T-helper 2 cell (primary cell): ENCODE measurements at places on chromosomes 2 and 18.
A peak's percentile ranks its signal among the peaks of the same experiment; 100 is the strongest.

DNA sequence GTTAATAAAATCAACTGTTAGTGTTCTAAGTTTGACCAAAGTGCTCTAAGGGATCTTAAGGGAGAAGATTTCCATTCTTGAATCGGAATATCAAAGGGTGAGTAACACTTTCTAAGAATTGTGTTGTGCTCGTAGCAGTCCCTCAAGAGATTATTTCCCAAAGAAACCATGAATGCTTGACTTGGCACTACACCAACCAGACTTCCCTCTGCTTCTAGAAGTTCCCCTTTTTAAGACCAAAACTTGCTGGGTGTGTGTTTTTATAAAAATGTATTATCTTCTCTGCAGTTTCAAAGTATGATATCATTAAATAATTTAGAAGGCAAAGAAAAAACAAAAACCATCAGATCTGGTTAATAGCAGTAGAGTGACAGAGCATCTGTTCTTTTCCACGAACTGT is 522.0 kb upstream of the FAM98A start:
- no peak for DNase-seq

- DNase-seq = no peak
Observed at GRCh38 chr2:141323571-141323970, 807.2 kb downstream of the LRP1B start.

DNA sequence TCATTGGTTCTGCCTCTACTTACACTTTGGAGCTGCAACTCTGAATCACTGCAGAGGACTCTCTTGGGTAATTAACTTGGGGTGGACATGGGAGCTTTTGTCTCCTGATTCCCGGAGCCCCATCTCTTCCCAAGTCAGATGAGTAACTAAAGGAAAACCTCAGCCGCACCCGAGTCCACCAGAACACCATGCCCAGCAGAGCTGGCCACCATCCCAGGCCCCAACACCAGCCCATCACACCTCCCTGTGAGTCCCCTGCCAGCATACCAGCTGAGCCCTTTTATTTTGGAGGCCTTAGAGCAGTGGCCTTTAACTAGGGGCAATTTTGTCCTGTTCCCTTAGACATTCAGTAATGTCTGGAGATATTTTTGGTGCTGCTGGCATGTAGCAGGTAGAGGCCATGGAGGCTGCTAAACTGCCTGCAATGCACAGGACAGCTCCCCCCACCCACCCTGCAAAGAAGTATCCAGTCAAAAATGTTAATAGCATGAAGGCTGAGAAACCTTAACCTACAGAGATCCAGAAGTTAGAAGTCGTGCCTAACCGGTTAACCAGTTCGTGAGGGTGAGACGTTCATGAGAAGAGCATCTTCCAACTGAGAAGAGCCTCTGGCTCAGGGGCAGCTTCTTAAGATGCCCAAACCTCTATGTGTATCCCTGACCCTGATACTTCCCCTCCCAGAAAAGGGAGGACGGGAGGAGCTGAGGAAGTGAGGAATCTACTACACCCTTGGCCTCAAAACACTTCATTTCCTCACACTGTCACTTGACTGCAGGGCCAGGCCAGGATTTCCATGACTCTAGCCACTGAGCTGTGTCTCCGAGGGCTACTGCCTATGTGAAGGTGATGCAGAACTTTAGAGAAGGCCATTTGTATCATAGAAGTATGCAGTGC is 139.9 kb upstream of the EPAS1 start:
- DNase-seq = no peak

DNA sequence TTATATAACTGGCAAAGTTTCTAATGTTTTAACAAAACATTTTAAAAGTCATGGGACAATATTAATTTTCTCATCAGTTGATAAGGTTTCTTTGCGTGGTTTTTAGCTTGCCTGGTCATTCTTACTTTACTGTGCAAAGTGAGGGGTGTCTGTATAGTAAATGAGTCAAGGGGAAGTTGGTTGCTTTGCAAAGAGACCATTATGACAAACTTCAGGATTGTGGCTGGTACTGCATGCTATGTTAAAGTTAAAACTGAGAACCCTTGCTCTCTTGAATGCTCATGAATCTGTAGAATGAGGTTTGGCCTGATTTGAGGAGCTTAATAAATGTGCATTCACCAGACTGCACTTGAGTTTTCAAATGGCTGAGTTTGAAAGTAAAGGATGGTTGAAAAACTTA is 47.0 kb downstream of the COL4A4 start:
- DNase-seq = peak; percentile 13

DNA sequence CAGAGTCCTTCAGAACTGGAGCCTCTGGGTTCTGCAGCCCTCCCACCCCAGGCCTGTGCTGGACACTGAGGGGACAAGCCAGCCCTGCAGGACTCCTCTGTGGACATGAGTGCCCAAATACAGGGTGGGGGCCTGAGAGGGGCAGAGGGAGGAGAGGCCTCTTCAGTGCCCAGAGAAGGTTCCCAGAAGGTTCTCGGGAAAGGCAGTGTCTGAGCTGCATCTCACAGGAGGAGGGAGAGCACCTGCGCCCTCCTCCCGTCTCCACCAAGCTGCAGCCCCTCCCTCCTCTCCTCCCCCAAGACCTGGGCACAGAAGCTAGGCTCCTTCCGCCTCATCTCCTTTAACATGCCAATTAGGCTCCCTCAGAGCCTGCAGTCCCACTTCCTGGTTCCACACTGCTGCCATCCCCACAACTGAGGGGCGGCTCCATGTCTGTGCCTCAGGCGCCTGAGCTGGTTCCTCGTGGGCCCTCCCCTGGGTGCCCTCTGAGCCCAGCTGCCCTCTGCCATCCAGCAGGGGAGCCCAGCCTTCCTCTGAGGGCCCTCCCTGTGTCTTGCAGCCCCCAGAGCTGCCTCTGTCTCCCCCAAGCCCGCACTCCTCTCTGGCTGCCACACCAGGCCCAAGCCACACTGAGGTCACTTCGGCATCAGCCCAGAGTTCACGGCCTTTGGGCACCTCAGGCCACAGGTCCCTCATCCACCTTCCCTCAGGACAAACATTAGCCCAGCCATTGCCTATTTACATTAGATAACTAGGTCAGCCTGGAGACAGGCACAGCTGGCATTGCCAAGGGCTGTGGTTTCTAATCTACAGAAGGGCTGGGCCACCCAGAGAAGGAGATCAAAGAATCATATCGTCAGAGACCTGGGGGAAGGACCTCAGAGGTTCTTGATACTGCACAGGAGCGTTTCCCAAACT is 28.9 kb downstream of the KCNK3 start:
- no peak for DNase-seq

DNA sequence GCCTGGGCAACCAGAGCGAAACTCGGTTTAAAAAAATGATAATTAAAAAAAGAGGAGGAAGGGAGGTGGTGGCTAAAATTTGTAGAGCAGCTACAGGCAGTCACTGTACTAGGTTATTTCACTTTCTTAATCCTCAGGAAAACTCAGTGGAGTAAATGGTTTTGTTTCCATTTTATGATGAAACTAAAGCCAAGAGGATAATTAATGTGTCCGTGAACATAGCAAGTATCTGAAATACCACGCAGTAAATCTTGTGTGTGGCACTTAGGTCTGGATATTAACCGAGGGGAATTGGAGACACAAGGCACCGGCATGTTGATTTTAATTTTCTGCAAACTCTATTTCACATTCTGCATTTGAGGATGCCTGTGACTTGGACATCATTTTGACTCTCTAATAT is 14.5 kb downstream of the SH3BP4 start:
- no peak for DNase-seq

- no peak for DNase-seq
Observed at GRCh38 chr2:46645681-46646162, 166.4 kb downstream of the TMEM247 start.

- no peak for DNase-seq
Observed at GRCh38 chr2:46041434-46041833, 255.8 kb upstream of the EPAS1 start.

DNA sequence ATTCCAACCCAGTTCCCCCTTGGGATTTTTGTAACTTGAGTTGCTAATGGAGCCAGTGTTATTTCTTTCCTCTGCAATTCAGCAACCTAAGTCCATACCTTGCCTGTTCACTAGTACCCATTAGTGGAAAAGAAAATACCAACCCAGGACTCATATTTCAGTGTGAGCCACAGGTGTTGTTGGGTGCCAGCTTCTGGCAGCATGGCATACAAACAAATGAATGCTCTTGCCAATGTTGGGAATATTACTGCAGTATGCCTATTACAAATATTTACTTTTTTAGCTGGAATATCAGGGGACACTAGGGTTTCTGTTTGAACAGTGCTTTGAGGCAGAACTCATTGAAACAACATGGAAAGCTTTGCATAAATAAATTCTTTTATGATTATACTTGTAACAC is 130.2 kb downstream of the NCKAP5 start:
- DNase-seq = no peak

DNA sequence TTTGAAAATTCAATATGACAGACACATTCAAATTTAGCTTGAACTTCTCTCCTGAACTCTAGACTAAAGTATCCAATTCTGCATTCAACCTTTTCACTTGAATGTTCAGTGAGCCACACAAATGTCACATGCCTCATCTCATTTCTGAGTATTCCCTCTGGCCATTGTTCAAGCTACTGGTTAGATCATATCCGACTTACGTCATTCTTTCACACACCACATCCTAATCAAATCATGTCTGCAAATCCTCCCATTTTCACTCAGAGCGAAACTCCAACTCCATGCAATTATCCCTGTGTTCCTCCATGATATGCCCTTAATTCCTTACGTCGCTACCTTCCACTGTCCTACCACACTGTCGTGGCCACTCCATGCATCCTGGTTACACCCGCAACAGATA is 425.1 kb downstream of the CBLN2 start:
- no peak for DNase-seq
